ENCODE measurements at places on chromosomes 2 and 18. TPM values are rescaled to one million over a fixed set of nuclear protein-coding genes. Genes with fewer than 3 reads are reported as not detected.
A peak's percentile ranks its signal among the peaks of the same experiment; 100 is the strongest.

DNA sequence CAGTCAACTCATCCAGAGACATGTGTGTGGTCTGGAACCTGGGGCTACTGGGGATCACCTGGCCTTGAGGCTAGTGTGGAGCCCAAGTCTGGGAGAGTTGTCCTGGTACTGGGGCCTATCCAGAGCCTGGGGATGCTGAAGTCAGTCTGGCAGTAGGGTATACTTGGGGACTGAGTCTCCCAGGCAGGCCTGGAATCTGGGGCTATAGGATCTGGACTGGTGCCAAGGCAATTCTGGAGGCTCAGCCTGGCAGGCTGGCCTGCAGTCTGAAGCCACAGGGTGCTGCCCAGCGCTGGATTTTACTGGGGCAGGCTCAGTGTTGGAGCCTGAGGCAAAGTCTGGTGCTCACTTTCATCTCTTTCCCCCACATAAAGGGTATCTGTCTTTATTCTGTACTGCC, 46.5 kb downstream of the AQP4 start:
- no peaks in the 10 kb centered on the region for H3K4me1 ChIP-seq
- no peaks in the 10 kb centered on the region for H3K36me3 ChIP-seq
- no peak overlapping the region for H3K27ac ChIP-seq
- H3K4me3 ChIP-seq: no peak overlapping the region
- H3K27me3 ChIP-seq: no peaks in the 10 kb centered on the region

DNA sequence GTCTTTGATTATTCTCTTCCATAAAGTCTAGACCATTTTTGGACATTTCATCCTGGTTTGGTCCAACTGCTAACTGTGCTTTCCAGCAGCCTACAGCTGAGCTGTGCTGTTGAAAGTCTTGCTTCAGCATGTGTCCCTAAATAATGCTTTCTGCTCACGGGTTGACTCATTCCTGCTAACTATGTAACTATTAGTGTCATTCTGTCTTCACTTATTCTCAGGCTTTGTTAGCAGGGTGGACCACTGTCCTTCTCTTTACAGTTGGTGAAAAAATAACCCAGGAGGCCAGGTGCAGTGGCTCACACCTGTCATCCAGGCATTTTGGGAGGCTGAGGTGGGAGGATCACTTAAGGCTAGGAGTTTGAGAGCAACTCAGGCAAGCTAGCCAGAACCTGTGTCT, 8.9 kb downstream of the ADAM23 start:
- H3K36me3 ChIP-seq: no peaks in the 10 kb centered on the region
- H3K27me3 ChIP-seq: peaks cover 3% of the 10 kb centered on the region
- DNase-seq: no peak
- no peak overlapping the region for H3K4me3 ChIP-seq
- no peak overlapping the region for H3K27ac ChIP-seq
- no peaks in the 10 kb centered on the region for H3K4me1 ChIP-seq

DNA sequence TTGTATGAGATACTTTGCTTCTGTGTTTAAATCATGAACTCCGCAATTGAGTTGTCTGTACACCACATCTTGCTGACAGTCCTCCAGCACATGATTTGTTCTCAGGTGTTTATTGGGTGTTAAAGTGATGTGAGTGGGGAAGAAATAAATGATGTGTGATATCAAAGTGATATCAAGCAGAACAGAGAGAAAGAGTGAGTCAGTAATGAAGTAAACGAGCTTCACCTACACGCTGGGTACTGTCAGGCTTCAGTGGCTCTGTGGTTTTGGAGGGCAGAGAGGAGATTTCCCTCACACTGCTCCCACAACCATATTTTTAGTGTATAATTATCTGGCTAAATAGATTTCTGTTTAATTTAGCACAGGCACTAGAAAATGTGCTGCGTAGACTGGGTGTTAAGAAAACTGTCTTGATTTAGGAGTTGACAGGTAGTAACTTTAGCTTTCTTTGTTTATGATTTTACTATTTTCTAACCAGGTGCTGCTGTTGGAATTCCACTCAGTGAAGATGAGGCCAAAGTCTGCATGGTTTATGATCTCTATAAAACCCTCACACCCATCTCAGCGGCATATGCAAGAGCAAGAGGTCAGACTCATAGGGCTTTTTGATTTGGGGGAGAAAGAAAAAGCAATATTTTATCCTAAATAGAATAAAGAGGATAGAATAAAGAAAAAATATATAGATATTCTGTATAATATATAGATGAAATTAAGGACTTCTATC, 21.2 kb downstream of the ATIC start:
- no peaks in the 10 kb centered on the region for H3K27me3 ChIP-seq
- no peak for DNase-seq
- no peaks in the 10 kb centered on the region for H3K4me1 ChIP-seq
- H3K27ac ChIP-seq: no peak overlapping the region

DNA sequence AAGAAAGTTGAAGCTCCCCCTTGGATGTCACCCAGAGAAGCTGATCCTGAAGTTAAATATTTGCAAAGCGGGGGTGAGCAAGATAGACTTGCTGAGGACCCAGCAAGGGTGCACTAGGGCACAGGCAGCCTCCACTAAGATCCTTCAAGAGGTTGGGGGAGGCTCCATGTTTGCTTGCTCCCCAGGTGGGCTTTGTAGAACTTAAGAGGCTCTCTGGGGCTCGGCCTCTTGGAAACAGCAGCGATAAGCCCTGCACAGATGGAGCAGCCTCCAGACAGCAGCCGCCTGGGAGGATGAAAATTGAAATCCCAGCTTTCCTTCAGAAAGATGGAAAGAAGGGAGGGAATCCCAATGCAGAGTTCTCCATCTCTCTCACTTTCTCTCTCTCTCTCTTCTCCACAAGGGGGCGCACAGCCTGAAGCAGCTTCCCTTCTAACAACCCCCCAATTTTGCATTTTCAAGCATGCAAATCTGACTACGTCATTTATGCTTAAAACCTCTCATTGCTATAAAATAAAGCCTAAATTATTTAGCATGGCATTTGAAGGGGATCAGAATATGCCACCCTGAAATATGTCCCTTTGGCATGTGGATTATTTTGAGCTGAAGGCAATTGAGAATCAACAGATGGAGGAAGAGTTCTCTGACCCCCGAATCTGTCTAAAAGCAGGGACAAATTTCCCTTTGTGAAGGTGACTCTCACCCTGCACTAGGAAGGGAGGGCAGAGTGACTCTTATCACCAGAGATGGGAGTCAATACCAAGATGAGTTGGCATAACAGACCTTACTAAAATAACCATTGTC, 185.7 kb upstream of the KLHL29 start:
- peaks cover 4% of the 10 kb centered on the region for H3K4me1 ChIP-seq
- no peaks in the 10 kb centered on the region for H3K36me3 ChIP-seq
- H3K27ac ChIP-seq: no peak overlapping the region
- H3K27me3 ChIP-seq: no peaks in the 10 kb centered on the region

The ALLC gene
- total RNA-seq: not detected

DNA sequence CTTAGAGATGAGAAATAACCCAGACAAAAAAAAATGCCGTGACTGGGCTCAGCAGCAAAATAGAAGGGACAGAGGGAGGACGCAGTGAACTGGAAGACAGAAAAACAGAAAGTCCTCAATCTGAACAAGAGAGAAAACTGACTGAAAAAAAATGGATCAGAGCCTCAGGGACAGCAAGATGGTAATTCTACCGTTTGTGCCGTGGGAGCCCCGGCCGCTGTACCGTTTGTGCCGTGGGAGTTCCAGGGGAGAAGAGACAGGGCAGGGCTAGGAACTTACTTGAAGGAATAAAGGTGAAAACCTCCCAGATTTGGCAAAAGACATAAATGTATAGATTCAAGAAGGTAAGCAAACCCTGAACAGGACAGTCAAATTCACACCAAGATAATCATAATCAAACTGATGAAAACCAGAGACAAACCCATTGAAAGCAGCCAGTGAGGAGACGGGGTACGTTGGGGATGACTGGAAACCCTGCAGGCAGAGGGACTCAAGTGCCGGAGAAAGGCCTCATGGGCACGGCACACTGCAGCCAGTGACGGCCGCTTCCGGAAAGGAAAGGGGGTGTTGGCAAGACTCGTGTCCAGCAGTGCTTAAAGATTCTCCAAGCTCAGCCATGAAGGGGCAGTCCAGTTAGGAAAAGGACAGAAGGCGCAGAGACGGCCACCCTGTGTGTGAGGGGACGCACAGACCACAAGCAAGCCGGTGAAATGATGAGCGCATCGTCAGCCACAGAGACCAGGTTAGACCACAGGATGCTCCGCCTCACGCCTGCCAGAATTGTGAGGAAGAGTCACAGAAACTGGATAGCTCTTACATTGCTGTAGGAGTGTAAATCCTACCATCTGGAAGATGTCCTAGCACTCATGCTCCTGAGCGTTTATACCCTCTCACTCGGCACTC, 40.0 kb upstream of the NFATC1 start:
- H3K27ac ChIP-seq: no peak overlapping the region
- no peak overlapping the region for H3K4me3 ChIP-seq
- peaks cover 25% of the 10 kb centered on the region for H3K36me3 ChIP-seq
- DNase-seq: no peak
- H3K4me1 ChIP-seq: no peaks in the 10 kb centered on the region

- peaks cover 21% of the 10 kb centered on the region for H3K36me3 ChIP-seq
- no peaks in the 10 kb centered on the region for H3K27me3 ChIP-seq
- no peak overlapping the region for H3K27ac ChIP-seq
Observed at GRCh38 chr2:231212329-231212845, 14.0 kb downstream of the ARMC9 start.

The EMILIN1 gene
- total RNA-seq: 84.6 TPM

- H3K4me1 ChIP-seq: no peaks in the 10 kb centered on the region
- H3K36me3 ChIP-seq: no peaks in the 10 kb centered on the region
- no peak for DNase-seq
- no peaks in the 10 kb centered on the region for H3K27me3 ChIP-seq
- no peak overlapping the region for H3K27ac ChIP-seq
- H3K4me3 ChIP-seq: no peak overlapping the region
Observed at GRCh38 chr2:144548532-144549191, 28.7 kb upstream of the ZEB2 start.

The CHRNG gene
- not detected for total RNA-seq

GRCh38 chr18:70234667-70235459, 29.4 kb upstream of the RTTN start:
- H3K36me3 ChIP-seq: no peaks in the 10 kb centered on the region
- no peaks in the 10 kb centered on the region for H3K4me1 ChIP-seq
- peak overlapping the region; percentile 47 for H3K27ac ChIP-seq
- H3K4me3 ChIP-seq: no peak overlapping the region
- no peaks in the 10 kb centered on the region for H3K27me3 ChIP-seq

DNA sequence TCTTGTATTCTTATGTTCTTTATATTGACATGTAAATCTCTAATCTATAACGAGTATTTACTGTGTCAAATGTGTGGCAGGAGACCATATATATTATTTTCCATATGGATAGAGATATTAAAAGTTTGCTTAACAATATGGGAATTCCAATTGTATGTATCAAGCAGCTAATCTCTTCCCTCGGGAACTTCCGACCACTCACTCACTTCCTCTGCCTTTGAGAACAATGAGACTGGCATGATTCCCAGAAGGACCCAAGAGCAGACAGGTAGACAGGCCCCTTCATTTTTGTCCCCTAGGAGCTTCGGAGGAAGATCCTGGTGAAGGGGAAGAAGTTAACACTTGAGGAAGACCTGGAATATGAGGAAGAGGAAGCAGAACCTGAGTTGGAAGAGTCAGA, 24.1 kb downstream of the PLCD4 start:
- no peak overlapping the region for H3K4me3 ChIP-seq
- H3K27me3 ChIP-seq: no peaks in the 10 kb centered on the region
- H3K36me3 ChIP-seq: peaks cover 33% of the 10 kb centered on the region
- DNase-seq: no peak

DNA sequence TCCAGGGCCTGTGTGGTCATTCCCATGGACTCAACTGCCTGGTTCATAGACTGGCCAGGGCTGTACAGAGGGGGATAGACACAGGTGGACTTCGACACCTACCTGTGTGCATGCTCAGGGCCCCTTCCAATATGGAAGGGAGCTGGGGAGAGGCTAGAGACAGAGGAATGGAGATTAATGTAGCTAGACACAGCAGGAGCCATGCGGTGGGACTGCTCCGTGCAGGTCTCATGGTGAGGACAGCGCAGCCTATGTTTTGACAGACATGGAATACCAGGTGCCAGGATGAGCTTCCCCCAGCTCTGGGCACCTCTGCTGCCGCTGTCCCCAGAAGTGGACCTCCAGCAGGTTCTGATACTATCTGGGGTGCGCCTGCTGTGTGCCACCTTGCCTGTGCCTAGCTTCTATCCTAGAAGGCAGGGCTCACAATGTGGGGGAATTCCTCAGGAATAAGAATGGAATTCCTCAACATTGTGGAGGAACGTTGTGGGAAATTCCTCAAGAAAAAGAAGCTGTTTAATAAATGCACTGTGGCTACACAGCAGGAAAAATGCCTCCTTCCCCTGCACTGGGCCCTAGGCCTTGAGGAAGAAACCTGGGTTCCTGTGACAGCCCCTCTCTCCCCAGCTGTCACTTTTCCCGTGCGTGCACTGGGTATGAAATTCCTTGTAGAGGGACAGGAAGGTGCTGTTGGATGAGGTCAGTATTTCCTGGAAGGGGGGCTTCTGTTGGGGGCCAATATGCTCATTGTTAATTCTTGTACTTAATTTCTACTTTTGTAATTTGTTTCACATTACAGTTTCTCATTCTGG, 7.3 kb downstream of the IL1R1 start:
- H3K36me3 ChIP-seq: peaks cover 36% of the 10 kb centered on the region
- no peaks in the 10 kb centered on the region for H3K27me3 ChIP-seq
- no peak for DNase-seq
- H3K4me1 ChIP-seq: peaks cover 36% of the 10 kb centered on the region
- peak overlapping the region; percentile 27 for H3K27ac ChIP-seq

The IL36RN gene
- not detected for total RNA-seq

GRCh38 chr2:191036363-191036762, 22.4 kb upstream of the STAT1 start:
- H3K4me1 ChIP-seq: peaks cover 10% of the 10 kb centered on the region
- H3K36me3 ChIP-seq: no peaks in the 10 kb centered on the region
- H3K4me3 ChIP-seq: no peak overlapping the region
- H3K27me3 ChIP-seq: no peaks in the 10 kb centered on the region

The UPP2 gene
- total RNA-seq: not detected

The RGPD4 gene
- total RNA-seq: 0.23 TPM

The GKN2 gene
- 77.2 TPM for total RNA-seq

The CHRND gene
- not detected for total RNA-seq

DNA sequence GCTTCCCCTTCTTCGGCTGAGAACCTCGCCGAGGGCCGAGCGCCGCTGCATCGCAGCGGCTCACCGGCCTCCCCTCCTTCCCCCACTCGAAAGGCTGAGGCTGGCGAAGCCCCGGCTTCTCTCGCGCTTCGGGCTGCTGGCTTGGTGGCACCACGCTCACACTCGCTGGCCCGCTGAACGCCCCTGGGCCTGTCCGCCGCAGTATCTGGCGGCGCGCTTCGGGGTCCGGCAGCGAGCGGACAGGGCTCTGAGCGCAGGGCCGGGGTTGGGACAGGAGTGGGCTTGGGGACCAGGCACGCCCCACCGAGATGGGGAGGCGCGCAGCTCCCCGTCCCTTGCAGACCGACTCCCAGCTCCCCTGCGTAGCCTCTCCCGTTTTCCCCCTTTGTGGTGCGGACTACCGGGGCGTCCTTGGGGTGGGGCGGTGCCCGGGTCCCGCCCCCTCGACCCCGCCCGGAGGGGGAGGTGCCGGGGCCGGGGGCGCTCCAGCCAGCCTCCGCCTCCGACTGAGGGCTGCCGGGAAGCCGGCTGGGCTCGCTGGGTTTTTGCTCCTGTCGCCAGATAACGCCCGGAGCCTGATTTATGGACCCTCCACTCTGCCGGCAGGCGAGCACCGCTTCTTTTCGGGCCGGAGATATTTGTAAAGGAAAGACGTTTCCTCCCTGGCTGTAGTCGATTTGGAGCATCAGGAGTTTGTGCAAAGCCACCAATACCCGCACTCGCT, 3.8 kb downstream of the GBX2 start:
- peaks cover 97% of the 10 kb centered on the region for H3K27me3 ChIP-seq
- peaks cover 34% of the 10 kb centered on the region for H3K4me1 ChIP-seq
- DNase-seq: peak; percentile 62

GRCh38 chr2:19868224-19868623, 33.6 kb downstream of the TTC32 start:
- H3K27me3 ChIP-seq: no peaks in the 10 kb centered on the region
- H3K4me3 ChIP-seq: peak overlapping the region; percentile 52
- DNase-seq: no peak
- H3K4me1 ChIP-seq: no peaks in the 10 kb centered on the region
